ENCODE measurements at places on chromosomes 7 and 10.

- DNase-seq, result no peak
Measured at GRCh38 chr7:46558482-46559193, 637.6 kb upstream of the IGFBP3 start.

DNA sequence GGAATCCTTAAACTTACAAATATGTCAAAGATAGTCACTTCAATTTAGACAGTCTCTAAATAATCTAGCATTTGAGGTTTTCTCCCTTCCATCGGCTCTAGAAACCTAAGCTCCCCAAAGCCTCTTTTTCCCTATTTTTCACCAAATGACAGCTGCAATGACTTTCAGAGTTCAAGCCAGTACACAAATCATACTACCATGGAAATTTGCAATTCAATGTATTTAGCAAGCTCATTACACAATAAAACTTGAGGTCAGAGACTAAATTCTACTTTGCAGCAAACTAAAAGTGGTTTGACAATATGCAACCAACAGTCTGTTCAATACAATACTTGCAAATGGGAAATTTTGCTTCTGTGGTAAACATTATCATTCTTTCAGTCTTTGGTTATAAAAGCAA lies 80.3 kb downstream of the SKIDA1 start:
- DNase-seq, result no peak

DNA sequence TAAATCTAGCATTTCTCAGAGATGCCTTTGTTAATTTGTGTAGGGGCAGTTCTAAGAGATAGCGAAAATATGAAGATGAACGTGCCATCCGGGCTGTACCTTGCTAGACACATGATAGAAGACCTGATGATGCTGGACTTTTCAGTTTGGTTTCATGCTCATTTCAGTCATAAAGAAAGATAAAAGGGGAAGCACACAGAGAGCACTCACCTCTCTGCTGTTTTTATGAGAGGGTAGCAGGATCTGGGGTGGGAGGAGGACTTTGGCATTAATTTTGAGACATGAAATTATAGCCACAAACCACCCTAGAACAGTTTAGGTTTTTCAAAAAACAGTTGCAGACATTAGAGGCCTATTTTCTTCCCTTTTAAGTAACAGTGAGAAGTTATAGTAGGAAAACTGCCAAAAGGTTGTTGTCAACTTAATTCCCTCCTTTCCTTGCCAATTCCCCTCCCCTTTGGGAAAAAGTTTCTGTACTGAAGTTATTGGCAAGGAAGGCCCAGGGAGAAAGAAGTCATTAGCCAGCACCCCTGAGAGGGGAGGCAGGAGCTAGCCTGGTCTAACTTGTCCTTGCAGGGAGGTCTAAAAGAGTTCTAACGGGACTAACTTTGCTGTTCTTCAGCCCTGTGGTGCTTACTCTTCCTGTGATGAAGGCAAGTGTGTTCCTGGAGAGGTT lies 2.6 kb downstream of the ST7 start:
- DNase-seq, result peak; percentile 27

DNA sequence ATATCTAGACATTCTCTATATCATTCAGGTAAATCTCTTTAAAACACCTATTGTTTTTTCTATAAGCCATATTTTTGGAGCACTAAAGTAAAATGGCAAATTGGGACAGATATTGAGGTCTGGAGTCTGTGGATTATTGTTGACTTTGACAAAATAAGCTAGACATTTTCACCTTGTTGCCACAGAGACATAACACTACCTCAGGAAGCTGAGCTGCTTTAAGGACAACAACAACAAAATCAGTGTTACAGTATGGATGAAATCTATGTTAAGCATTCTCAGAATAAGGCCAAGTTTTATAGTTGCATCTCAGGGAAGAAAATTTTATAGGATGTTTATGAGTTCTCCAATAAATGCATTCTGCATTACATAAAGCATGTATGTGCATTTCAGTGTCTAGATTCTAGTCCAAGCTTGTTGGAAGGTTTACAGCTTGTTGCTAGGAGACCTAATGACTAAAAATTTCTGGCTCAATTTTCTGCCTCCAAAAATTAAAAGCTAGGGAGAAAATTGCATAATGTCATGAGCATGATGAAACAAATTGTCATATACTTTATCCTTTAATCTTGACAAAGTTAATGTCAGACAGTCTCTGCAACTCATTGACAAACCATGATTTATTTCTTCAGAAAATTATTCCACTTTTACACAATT lies 18.3 kb downstream of the LIPM start:
- no peak for DNase-seq

DNA sequence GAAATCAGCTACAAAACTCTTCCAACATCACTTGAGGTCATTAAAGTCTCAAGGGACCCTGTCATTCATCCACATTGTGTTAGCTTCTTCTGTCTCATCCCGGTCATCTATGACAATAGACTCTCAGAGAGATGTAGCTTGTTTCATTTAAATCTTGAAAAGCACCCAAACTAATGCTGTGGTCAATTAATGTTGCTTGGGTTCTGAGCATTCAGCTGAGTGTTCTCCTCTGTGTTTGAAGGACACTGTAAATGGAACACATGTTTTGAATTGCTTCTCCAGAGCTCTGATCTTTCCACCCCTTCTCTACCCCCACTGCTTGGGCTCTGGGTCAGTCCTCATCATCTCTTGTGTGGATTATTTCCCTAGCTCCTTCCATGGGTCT lies 19.6 kb upstream of the ADD3 start:
- no peak for DNase-seq
